Activated CD4-positive, alpha-beta T cell treated with anti-CD3 and anti-CD28 coated beads for 36 hours (primary cell): ENCODE measurements at places on chromosomes 3 and 15. TPM values are rescaled to one million over a fixed set of nuclear protein-coding genes. Genes with fewer than 3 reads are reported as not detected.
A peak's percentile ranks its signal among the peaks of the same experiment; 100 is the strongest.

The PIGBOS1 gene
- 11.0 TPM for total RNA-seq

The HYAL1 gene
- not detected for total RNA-seq

- H3K36me3 ChIP-seq = no peaks in the 10 kb centered on the region
- H3K27me3 ChIP-seq = no peaks in the 10 kb centered on the region
- H3K27ac ChIP-seq = no peak overlapping the region
These were observed 247.8 kb upstream of the ALCAM start for GRCh38 chr3:105118905-105119304.

GRCh38 chr3:127685708-127686511, 13.2 kb downstream of the ABTB1 start:
- H3K36me3 ChIP-seq = no peaks in the 10 kb centered on the region
- H3K27ac ChIP-seq = no peak overlapping the region
- H3K4me3 ChIP-seq = no peak overlapping the region
- H3K4me1 ChIP-seq = peaks cover 6% of the 10 kb centered on the region
- DNase-seq = no peak
- H3K27me3 ChIP-seq = no peaks in the 10 kb centered on the region

The POLQ gene
- 22.8 TPM for total RNA-seq

DNA sequence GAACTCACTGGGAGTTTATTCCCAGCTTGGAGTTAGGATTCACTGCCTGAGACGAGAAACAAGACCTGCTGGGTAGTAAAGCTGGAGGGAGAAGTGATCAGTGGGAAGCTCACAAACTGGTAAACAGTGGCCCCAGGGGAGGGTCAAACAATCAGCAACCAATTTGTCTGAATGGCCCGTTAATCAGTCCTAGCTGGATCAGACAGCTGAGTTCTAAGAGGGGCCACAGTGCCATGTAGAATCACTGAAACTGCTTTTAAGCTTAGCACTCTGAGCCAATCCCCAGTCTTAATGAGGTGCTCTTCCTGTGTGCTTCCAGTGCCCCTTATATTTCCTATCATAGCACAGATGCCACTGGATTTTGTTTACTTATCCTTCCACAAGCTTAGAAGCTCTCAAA, 591.7 kb downstream of the RSL24D1 start:
- no peaks in the 10 kb centered on the region for H3K4me1 ChIP-seq
- no peak overlapping the region for H3K27ac ChIP-seq
- no peaks in the 10 kb centered on the region for H3K36me3 ChIP-seq
- DNase-seq = no peak
- peaks cover 3% of the 10 kb centered on the region for H3K27me3 ChIP-seq

- H3K27me3 ChIP-seq = no peaks in the 10 kb centered on the region
- no peak overlapping the region for H3K4me3 ChIP-seq
- peaks cover 8% of the 10 kb centered on the region for H3K36me3 ChIP-seq
- no peak overlapping the region for H3K27ac ChIP-seq
- H3K4me1 ChIP-seq = peaks cover 33% of the 10 kb centered on the region
- no peak for DNase-seq
These were observed 59.9 kb downstream of the ADAM10 start for GRCh38 chr15:58689646-58690045.

The GNAT1 gene
- not detected for total RNA-seq

GRCh38 chr15:52171386-52171785, 19.8 kb downstream of the GNB5 start:
- H3K4me3 ChIP-seq = no peak overlapping the region
- H3K27me3 ChIP-seq = no peaks in the 10 kb centered on the region
- no peak overlapping the region for H3K27ac ChIP-seq
- peak; percentile 39 for DNase-seq
- H3K36me3 ChIP-seq = no peaks in the 10 kb centered on the region

DNA sequence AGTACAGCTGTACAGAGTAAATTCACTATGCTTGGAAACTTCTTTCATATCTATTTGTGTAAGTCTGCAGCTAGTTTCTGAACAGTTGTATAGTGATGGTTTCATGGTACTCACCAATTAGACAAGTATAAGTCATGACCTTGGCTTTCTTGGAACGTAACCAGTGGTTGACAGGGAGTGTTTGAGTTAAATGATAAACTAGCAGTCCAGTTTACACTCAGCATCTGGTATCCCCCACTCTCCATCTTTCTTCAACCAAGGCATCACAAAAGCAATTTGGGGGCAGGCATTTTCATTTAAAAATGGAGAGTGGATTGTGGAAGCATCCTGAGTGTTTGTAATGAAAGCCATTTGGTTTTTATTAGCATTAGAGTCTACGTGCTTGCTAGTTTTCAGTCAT, 26.0 kb downstream of the MME start:
- H3K27me3 ChIP-seq = no peaks in the 10 kb centered on the region
- no peak overlapping the region for H3K4me3 ChIP-seq
- no peaks in the 10 kb centered on the region for H3K36me3 ChIP-seq
- DNase-seq = no peak
- peaks cover 4% of the 10 kb centered on the region for H3K4me1 ChIP-seq

DNA sequence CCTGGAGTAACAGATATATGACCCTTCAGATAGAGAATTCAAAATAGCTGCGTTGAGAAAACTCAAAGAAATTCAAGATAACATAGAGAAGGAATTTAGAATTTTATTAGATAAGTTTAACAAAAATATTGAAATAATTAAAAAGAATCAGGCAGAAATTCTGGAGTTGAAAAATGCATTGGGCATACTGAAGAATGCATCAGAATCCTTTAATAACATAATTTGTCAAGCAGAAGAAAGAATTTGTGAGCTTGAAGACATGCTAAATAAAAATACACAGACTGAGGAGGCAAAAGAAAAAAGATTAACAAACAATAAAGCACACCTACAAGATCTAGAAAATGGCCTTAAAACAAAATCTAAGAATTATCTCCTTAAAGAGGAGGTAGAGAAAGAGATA, 50.5 kb downstream of the SPTSSB start:
- H3K4me3 ChIP-seq = no peak overlapping the region
- H3K36me3 ChIP-seq = no peaks in the 10 kb centered on the region
- H3K27ac ChIP-seq = no peak overlapping the region

DNA sequence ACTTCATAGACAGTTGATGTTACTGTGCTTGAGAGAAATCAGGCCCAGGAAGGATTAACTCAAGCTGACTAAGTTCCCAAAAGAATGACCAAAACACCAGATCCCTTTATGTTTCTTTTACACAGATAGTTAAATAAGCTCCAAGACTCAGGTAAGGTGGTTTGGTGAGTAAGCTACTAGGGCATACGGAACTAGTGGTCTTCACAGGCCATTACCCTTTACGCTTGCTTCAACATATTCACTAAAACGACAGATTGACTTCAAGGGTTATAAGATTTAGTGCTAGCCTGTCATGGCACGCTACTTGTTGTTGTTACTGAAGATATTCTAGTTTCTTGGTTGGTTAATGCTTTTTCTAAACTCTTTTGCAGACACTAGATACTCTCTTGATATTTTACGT, 369.3 kb downstream of the LPP start:
- H3K4me1 ChIP-seq = no peaks in the 10 kb centered on the region
- no peak overlapping the region for H3K4me3 ChIP-seq
- DNase-seq = no peak
- no peaks in the 10 kb centered on the region for H3K27me3 ChIP-seq
- no peak overlapping the region for H3K27ac ChIP-seq
- H3K36me3 ChIP-seq = peaks cover 21% of the 10 kb centered on the region

DNA sequence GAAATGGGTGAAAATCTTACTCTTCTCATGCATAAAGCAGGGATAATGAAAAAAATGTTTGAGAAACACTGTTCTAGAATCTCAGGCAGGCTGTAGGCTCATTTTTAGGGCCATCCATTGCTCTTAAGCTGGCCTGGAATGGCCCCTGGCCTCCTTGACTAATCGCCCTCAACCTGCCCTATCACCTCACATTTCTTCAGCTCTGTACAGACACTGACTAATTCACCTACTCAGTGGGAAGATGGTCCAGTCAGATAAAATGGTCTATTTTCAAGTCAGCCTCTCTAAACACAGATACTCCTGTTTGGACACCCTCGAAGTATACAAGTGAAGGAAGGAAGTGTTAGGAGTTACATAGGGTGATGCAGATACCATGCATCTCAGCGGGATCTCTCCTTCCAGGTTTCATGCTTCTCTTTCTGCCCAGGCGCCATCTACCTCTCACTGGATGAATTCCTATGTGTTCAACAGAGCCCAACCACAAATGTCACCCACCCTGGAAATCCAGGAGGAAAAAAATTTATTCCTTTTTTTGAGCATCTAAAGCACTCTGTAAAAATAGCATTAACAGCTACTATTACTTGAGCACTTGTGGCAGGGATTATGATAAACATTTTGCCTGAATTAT, 12.1 kb downstream of the FMN1 start:
- no peak overlapping the region for H3K27ac ChIP-seq
- H3K4me3 ChIP-seq = no peak overlapping the region
- no peaks in the 10 kb centered on the region for H3K36me3 ChIP-seq
- H3K4me1 ChIP-seq = no peaks in the 10 kb centered on the region
- H3K27me3 ChIP-seq = peaks cover 2% of the 10 kb centered on the region

DNA sequence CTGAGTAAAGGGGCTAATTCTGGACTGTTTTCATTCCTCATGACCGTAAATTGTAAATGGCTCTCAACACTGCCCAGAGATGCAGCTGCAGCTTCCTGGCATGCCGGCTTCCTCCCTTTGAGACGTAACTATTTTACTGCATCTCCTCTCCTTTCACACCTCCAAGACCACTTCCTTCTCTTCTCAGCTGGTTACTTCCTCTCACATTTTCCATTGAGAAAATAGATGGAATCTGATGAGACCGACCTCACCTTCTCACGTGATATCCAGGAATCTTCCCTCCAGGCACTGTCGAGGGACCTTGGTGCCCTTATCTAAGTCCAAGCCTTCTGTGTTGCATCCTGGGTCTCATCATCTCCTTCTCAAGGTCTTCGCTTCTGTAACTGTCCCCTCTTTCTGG, 12.7 kb downstream of the LYSMD4 start:
- H3K27ac ChIP-seq = peak overlapping the region; percentile 84
- H3K4me3 ChIP-seq = peak overlapping the region; percentile 37
- peaks cover 7% of the 10 kb centered on the region for H3K36me3 ChIP-seq
- H3K4me1 ChIP-seq = peaks cover 40% of the 10 kb centered on the region

GRCh38 chr3:38587548-38588131, 61.8 kb downstream of the SCN5A start:
- DNase-seq = no peak
- H3K4me3 ChIP-seq = no peak overlapping the region
- H3K4me1 ChIP-seq = no peaks in the 10 kb centered on the region
- no peaks in the 10 kb centered on the region for H3K27me3 ChIP-seq

DNA sequence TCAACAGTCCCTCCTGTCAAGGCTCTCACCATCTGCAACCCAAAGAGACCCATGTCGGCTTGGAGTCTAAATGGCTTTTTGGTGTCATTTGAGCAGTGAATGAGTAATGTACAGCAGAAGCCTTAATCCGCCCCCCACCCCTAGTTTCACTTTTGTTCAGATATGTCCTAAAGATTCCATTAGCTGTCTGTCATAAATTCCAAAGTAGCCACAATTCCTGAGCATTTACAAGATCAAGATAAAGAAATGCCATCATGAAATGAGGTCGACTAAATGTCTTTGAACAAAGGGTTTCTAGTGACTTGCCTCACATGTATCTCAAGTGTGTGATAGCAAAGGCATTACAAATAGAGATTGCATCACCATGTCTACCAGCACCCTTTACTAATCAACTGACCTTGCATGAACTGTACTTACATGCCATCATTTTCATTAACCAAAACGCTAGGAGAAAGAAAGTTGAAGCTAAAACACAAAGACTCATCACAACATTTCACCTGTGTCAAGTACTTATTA, 123.8 kb upstream of the PHLDB2 start:
- peaks cover 2% of the 10 kb centered on the region for H3K36me3 ChIP-seq
- DNase-seq = peak; percentile 21
- H3K4me3 ChIP-seq = no peak overlapping the region
- H3K27ac ChIP-seq = peak overlapping the region; percentile 6
- H3K4me1 ChIP-seq = peaks cover 15% of the 10 kb centered on the region
- no peaks in the 10 kb centered on the region for H3K27me3 ChIP-seq

DNA sequence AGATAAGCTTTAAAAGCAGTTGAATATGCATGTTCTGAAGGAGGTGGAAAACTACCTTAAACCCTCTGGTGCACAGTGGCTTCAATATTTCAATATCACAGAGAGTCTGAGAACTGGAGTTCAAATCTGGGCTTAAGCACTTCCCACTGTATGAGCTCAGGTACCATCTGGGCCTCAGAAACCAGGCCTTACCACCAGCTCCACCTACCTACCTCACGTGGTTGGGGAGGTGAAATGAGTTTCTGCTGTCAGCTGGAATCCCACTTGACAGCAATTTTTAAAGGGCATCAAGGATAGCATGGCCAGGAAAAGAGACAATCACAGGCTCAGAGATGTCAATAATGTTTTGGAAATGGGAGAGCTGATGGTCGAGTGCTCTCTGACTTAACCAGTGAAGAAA, 5.0 kb downstream of the CHCHD4 start:
- H3K27ac ChIP-seq = no peak overlapping the region
- H3K27me3 ChIP-seq = no peaks in the 10 kb centered on the region
- no peak for DNase-seq
- H3K4me1 ChIP-seq = peaks cover 35% of the 10 kb centered on the region

The CLDN18 gene
- total RNA-seq = not detected

The ANKRD63 gene
- total RNA-seq = not detected

The ABHD17C gene
- total RNA-seq = 6.7 TPM
